NCI-H510A treated with DMSO at 0.1 percent for 48 hours (cell line): ENCODE measurements at places on chromosomes 4 and X.

- no peak for DNase-seq
These were observed 9.1 kb upstream of the CFP start for GRCh38 chrX:47638816-47639215.

- no peak for DNase-seq
These were observed 386.1 kb upstream of the CNKSR2 start for GRCh38 chrX:20988118-20988517.

- no peak for DNase-seq
These were observed 3.2 kb downstream of the TKTL2 start for GRCh38 chr4:163470391-163470790.

DNA sequence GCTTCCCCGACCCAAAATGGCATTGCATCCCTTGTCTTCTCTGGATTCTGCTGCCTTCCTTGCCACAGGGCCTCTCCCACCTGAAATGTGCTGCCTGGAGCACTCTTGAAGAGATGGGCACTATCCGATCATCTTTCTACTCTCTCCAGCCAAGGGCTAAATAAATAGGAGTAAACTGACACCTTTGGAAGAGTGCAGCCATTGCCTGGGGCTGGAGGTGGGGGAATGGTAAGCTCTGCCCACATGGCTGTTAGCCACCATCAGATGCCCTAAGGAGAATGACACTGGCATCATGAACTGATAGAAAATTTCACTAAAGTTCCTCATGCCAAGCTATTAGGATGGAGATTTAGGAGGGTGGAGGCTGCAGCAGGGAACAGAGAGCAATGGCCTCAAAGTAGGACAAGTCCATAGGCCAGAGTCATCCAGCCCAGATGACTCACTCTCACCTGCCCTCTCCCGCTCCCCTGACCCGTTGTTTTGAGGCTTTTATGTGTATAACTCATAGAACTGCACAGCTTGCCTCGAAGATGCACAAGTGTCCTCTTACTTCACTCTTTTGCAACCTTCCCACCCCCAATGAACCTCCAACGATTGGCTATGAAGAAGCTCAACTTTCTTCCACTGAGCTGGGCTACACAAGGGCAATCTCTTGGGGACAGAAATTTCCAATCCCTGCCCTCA is 822 bp upstream of the PFKFB1 start:
- no peak for DNase-seq

GRCh38 chrX:114774691-114775090 is 190.8 kb downstream of the HTR2C start:
- DNase-seq = no peak

- no peak for DNase-seq
These were observed 17.0 kb downstream of the ADD1 start for GRCh38 chr4:2860391-2861348.

- no peak for DNase-seq
These were observed 125.1 kb downstream of the HS6ST2 start for GRCh38 chrX:132833373-132833772.
